ENCODE measurements at places on chromosomes 5 and 9.

DNA sequence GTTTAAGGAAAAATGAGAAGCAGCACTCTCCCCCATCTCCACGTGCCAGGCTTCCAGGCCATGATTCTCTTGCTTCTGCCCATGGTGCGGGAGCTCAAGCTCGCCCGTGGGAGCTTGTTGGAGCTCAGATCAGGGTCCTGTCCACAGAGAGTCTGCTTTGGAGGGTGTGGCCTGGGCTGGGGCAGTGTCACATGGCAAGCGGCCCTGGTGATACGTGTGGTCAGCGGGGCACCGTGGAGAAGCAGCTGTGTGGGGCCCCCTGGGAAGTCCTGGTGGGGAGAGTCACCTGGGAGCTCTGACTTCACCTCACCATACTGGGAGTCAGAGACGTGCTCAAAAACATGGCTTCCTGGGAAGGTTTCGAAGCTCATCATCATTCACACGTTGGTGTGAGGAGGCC, 275.3 kb downstream of the GADD45G start:
- no peak for DNase-seq

- no peak for DNase-seq
These were observed 1.0 kb upstream of the TRIM7 start for GRCh38 chr5:181205761-181206649.

GRCh38 chr9:136525207-136525606, 20.6 kb downstream of the NOTCH1 start:
- DNase-seq = no peak

- no peak for DNase-seq
These were observed 1.0 kb downstream of the SIT1 start for GRCh38 chr9:35649431-35650340.

DNA sequence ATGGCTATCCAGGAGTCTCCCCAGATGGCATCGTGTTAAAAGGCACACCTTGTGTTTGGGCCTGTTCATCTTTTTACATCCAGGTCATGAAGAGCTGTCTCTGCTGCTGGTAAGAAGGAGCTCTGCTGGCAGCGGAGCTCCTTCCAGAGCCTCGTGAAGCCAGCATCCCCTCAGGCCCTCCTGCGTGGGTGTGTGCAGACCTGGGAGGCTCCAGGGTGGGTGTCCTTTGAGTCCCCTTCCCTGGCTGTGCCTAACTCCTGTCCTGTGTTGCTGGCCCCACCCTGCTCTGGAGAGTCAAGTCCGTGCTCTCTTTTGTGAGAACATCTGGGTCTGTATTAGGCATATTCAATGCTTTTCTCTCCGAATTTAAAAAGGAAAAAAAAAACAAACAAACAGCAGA, 149.6 kb upstream of the IRX2 start:
- DNase-seq = no peak

Data from NCI-H1417 (cell line).